ENCODE measurements at places on chromosomes 6 and 20. TPM values are rescaled to one million over a fixed set of nuclear protein-coding genes. Genes with fewer than 3 reads are reported as not detected.

SPO11 gene
- not detected for total RNA-seq

RHAG gene
- total RNA-seq = not detected

FRK gene
- total RNA-seq = 0.02 TPM

TBXT gene
- not detected for total RNA-seq

CRIP3 gene
- total RNA-seq = 2.9 TPM

TFAP2C gene
- not detected for total RNA-seq

HLA-DMA gene
- total RNA-seq = 10.2 TPM

HS3ST5 gene
- total RNA-seq = not detected

CLVS2 gene
- not detected for total RNA-seq

ASIP gene
- not detected for total RNA-seq

SEL1L2 gene
- not detected for total RNA-seq

EDEM2 gene
- total RNA-seq = 19.9 TPM

SASH1 gene
- 1.2 TPM for total RNA-seq

DNA sequence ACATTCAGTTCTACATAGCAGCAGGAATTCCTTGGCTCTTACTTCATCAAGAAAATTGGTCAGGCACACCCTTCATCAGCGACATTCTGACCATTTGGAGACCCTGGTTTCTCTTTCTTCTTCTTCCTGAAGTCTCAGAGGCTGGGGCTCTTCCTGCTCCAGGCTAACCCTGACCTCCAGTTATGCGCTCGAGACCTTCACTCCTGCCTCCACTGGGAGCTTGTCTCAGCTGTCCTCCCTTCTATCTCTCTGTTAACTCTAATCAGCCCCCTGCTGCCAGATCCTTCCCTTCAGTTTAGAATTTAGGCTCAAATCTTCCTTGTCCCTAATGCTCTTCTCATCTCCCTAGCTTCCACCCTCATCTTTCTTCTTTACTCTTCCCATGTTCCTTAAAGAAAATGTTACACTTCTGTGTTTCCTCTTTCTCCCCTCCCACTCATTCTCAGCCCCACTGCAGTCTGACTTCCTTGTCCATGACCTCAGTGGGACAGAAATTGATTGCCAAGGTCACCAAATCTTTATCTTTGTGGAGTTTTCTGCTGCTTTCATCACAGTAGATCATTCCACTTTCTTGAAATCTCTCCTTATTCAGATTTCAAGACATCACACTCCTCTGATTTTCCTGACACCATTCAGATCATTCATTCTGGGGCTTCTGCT, 8.4 kb upstream of the HLA-DOA start:
- DNase-seq = no peak
- no peak overlapping the region for H3K27ac ChIP-seq
- peaks cover 12% of the 10 kb centered on the region for H3K27me3 ChIP-seq
- no peaks in the 10 kb centered on the region for H3K36me3 ChIP-seq
- H3K4me1 ChIP-seq = peaks cover 12% of the 10 kb centered on the region

DNA sequence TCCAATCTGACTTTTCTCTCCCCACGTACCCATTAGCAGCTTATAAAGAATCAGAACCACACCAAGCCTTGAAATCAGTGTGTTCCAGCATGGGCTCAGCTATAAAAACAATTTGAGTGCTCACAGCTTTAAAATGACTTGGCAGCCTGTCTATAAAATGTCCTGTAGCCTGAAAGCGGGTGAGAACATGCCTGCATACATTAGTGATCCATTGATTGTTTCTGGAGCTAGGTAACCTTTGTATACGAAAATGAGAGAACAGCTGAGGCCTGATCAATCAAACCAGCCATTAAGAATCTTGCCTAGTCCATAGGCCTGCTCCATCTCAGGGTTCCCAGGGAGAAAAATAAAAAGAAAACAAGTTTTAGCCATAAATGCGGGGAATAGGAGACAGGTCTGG, 245.8 kb upstream of the SULF2 start:
- H3K4me1 ChIP-seq = no peaks in the 10 kb centered on the region
- DNase-seq = no peak
- H3K36me3 ChIP-seq = no peaks in the 10 kb centered on the region
- H3K4me3 ChIP-seq = no peak overlapping the region
- H3K27ac ChIP-seq = no peak overlapping the region

- H3K27ac ChIP-seq = no peak overlapping the region
- H3K36me3 ChIP-seq = no peaks in the 10 kb centered on the region
- DNase-seq = no peak
- no peaks in the 10 kb centered on the region for H3K4me1 ChIP-seq
- H3K4me3 ChIP-seq = no peak overlapping the region
Observed at GRCh38 chr6:44084231-44085014, 42.8 kb downstream of the MRPL14 start.

- no peaks in the 10 kb centered on the region for H3K36me3 ChIP-seq
- H3K27ac ChIP-seq = no peak overlapping the region
- no peak overlapping the region for H3K4me3 ChIP-seq
- H3K4me1 ChIP-seq = no peaks in the 10 kb centered on the region
Observed at GRCh38 chr20:60362531-60362930, 404.3 kb downstream of the CDH26 start.

GRCh38 chr6:150203378-150203777, 60.5 kb downstream of the PPP1R14C start:
- H3K27ac ChIP-seq = no peak overlapping the region
- peaks cover 2% of the 10 kb centered on the region for H3K27me3 ChIP-seq
- no peaks in the 10 kb centered on the region for H3K36me3 ChIP-seq
- no peaks in the 10 kb centered on the region for H3K4me1 ChIP-seq
- no peak for DNase-seq
- H3K4me3 ChIP-seq = no peak overlapping the region

DNA sequence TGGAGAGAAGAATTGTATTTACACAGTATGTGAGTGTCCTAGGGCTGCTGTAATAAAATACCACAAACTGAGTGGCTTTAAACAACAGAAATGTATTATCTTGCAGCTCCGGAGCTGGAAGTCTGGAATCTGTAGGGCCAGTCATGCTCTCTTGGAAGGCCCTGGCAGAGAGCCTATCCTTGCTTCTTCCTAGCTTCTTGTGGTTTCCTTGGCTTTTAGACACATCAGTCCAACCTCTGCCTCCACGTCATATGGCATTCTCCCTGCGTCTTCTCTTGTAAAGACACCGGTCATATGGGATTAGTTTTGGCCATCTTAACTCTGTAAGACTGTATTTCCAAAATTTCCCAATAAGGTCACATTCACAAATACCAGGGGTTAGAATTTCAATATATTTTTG, 10.8 kb downstream of the FNDC1 start:
- peaks cover 16% of the 10 kb centered on the region for H3K4me1 ChIP-seq
- H3K27ac ChIP-seq = no peak overlapping the region
- no peak for DNase-seq

- no peak overlapping the region for H3K27ac ChIP-seq
- no peak overlapping the region for H3K4me3 ChIP-seq
- peak; percentile 77 for DNase-seq
- H3K36me3 ChIP-seq = peaks cover 9% of the 10 kb centered on the region
- peaks cover 31% of the 10 kb centered on the region for H3K4me1 ChIP-seq
Observed at GRCh38 chr6:44268095-44268628, 2.1 kb upstream of the TMEM151B start.

GRCh38 chr6:150720774-150721233, 121.1 kb downstream of the PLEKHG1 start:
- DNase-seq = peak; percentile 12
- no peak overlapping the region for H3K27ac ChIP-seq
- H3K4me1 ChIP-seq = peaks cover 12% of the 10 kb centered on the region

DNA sequence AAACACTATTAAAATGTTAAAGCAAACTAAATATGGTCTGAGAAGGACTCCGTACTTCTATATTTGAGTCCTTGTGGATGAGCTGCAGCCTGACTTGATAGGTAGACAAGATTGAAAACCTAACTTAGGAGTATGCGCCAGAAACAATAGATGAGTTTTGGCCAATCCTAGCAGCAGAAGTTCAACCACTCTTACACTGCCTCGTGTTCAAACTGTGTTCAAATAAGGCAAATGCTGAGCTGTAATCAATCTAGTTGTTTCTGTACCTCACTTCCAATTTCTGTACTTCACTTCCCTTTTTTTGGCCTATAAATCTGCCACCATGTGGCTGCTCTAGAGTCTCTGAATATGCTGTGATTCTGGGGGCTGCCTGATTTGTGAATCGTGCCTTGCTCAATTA, 13.2 kb upstream of the SERINC1 start:
- H3K27me3 ChIP-seq = no peaks in the 10 kb centered on the region
- DNase-seq = no peak
- no peaks in the 10 kb centered on the region for H3K4me1 ChIP-seq
- H3K27ac ChIP-seq = no peak overlapping the region

DNA sequence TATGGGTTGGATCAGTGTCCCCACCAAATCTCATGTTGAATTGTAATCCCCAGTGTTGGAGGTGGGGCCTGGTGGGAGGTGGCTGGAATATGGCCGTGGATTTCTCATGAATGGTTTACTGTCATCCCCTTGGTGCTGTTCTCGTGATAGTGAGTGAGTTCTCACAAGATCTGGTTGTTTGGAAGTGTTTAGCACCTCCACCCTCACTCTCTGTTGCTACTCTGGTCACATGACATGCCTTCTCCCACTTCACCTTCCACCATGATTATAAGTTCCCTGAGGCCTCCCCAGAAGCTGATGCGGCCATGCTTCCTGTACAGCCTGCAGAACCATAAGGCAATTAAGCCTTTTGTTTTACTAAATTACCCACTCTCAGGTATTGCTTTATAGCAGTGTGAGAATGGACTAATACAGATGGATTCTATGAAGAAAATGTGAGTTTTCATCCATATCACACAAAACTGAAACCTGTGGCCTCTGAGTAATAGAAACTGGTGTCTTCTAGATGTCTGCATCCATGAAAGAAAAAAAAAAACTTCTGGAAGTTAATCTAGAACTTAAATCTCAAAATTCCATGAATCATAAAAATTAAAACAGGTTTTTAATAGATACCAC, 39.3 kb downstream of the MBOAT1 start:
- H3K27ac ChIP-seq = no peak overlapping the region
- no peak for DNase-seq
- H3K36me3 ChIP-seq = peaks cover 1% of the 10 kb centered on the region
- peaks cover 27% of the 10 kb centered on the region for H3K4me1 ChIP-seq
- H3K4me3 ChIP-seq = no peak overlapping the region
- H3K27me3 ChIP-seq = no peaks in the 10 kb centered on the region

GRCh38 chr6:21942897-21943296, 349.3 kb downstream of the SOX4 start:
- no peaks in the 10 kb centered on the region for H3K4me1 ChIP-seq
- no peaks in the 10 kb centered on the region for H3K36me3 ChIP-seq
- no peak overlapping the region for H3K27ac ChIP-seq

GRCh38 chr6:158448856-158449255, 111.0 kb upstream of the TMEM181 start:
- H3K4me3 ChIP-seq = no peak overlapping the region
- H3K27ac ChIP-seq = no peak overlapping the region
- H3K27me3 ChIP-seq = no peaks in the 10 kb centered on the region
- no peaks in the 10 kb centered on the region for H3K4me1 ChIP-seq
- peaks cover 9% of the 10 kb centered on the region for H3K36me3 ChIP-seq

DNA sequence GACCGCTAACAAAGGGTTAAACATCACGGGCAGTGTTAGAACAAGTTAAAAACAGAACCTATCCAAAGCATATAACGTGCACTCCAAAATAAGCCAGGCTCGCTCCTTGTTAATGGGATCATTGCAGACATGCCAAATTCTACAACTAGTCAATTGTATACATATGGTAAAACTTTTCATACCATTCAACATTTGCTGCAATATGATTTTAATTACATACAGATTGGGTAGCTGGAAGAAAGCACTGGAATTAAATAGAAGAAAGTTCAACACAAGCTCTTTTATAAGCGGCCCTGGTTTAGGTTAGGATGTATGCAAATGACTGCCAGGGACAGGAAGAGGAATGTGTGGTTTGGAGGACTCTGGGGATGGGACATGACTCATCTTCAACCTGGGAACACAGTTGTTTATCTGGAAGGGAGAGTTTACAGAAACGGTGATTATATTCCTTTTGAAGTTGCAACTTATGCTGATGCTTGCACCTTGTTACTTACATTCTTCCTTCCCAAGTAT, 62.5 kb upstream of the TIAM2 start:
- H3K27ac ChIP-seq = no peak overlapping the region
- no peaks in the 10 kb centered on the region for H3K36me3 ChIP-seq
- no peak overlapping the region for H3K4me3 ChIP-seq
- no peak for DNase-seq
- no peaks in the 10 kb centered on the region for H3K27me3 ChIP-seq

- H3K36me3 ChIP-seq = no peaks in the 10 kb centered on the region
- DNase-seq = no peak
- H3K27ac ChIP-seq = no peak overlapping the region
- peaks cover 4% of the 10 kb centered on the region for H3K27me3 ChIP-seq
- no peaks in the 10 kb centered on the region for H3K4me1 ChIP-seq
Observed at GRCh38 chr6:145548933-145549648, 186.2 kb downstream of the EPM2A start.

- H3K27me3 ChIP-seq = no peaks in the 10 kb centered on the region
- peaks cover 48% of the 10 kb centered on the region for H3K4me1 ChIP-seq
- peaks cover 15% of the 10 kb centered on the region for H3K36me3 ChIP-seq
- H3K27ac ChIP-seq = peak overlapping the region; percentile 96
- peak overlapping the region; percentile 82 for H3K4me3 ChIP-seq
Observed at GRCh38 chr6:125789167-125789566, 1.6 kb upstream of the NCOA7 start.

GRCh38 chr20:41172296-41173140, 35.2 kb downstream of the PLCG1 start:
- peak overlapping the region; percentile 10 for H3K27ac ChIP-seq
- H3K27me3 ChIP-seq = no peaks in the 10 kb centered on the region
- DNase-seq = peak; percentile 8
- H3K4me3 ChIP-seq = no peak overlapping the region
- H3K4me1 ChIP-seq = peaks cover 8% of the 10 kb centered on the region

DNA sequence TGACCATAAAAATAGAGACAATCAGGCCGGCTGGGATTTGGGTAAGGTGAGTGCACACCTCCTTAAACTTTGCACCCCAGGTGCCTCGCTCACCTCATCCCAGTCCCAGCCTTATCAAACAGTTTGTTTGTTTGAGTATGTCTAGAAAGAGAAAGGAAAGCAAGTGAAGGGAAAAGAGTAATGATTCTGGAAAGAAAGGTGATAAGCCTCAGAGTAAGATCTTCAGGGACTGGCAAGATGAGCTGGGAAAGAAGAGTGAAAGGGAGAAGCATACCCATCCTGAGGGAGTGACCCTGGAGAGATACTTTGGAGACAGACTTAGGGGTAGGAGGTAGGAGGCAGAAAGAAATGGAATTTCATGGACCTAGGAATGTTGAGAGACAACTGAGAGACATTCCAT, 1.7 kb downstream of the TAP2 start:
- no peaks in the 10 kb centered on the region for H3K27me3 ChIP-seq
- no peak for DNase-seq
- peaks cover 73% of the 10 kb centered on the region for H3K36me3 ChIP-seq
- H3K4me3 ChIP-seq = peak overlapping the region; percentile 73
- peaks cover 80% of the 10 kb centered on the region for H3K4me1 ChIP-seq

DNA sequence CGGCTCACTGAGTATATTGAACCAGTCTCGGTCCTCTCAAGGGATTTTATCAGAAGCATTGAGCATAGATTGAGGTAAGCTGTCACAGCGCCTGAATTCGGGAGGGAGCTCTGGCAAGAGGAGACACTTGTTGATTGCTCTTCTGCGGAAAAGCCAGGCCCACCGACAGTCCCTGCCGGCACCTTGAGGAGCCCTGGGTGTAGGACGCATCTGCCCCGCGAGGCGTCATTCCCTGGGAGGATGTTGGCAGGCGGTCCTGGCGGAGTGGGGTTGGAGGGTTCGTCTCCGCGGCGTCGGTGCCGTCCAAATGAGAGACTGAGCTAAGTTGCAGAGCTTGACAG, 843 bp downstream of the FBXO9 start:
- H3K27me3 ChIP-seq = no peaks in the 10 kb centered on the region
- peak overlapping the region; percentile 66 for H3K27ac ChIP-seq
- H3K4me3 ChIP-seq = peak overlapping the region; percentile 100
- H3K36me3 ChIP-seq = peaks cover 4% of the 10 kb centered on the region
- peak; percentile 60 for DNase-seq
- peaks cover 47% of the 10 kb centered on the region for H3K4me1 ChIP-seq

- H3K4me3 ChIP-seq = no peak overlapping the region
- H3K27me3 ChIP-seq = no peaks in the 10 kb centered on the region
- no peaks in the 10 kb centered on the region for H3K36me3 ChIP-seq
- peak overlapping the region; percentile 86 for H3K27ac ChIP-seq
- peak; percentile 42 for DNase-seq
Observed at GRCh38 chr20:53842301-53843099, 227.9 kb downstream of the BCAS1 start.
